ENCODE measurements at places on chromosomes 2 and 18.

- no peak for DNase-seq
Measured at GRCh38 chr2:228987441-228988155, 283.5 kb downstream of the PID1 start.

DNA sequence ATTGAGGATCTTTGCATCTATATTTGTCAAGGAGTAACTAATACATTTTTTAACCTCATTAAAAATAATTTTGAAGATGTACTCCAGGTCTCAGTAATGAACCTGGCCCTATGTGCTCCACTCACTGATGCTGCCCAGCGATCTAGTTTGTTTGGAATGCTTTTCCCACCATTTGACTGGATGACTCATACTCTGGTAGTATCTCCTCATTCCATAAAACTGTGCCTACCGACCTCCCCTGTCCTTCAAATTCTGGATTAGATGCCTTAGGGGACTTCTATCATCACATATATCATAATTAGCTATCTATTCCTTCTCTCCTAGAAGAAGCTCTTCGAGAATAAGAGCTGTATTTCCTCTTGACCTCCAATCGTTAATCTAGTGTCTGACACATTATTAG lies 83.8 kb downstream of the FAM117B start:
- DNase-seq, result no peak

GRCh38 chr2:214807653-214808052 lies 1.8 kb downstream of the BARD1 start:
- no peak for DNase-seq

DNA sequence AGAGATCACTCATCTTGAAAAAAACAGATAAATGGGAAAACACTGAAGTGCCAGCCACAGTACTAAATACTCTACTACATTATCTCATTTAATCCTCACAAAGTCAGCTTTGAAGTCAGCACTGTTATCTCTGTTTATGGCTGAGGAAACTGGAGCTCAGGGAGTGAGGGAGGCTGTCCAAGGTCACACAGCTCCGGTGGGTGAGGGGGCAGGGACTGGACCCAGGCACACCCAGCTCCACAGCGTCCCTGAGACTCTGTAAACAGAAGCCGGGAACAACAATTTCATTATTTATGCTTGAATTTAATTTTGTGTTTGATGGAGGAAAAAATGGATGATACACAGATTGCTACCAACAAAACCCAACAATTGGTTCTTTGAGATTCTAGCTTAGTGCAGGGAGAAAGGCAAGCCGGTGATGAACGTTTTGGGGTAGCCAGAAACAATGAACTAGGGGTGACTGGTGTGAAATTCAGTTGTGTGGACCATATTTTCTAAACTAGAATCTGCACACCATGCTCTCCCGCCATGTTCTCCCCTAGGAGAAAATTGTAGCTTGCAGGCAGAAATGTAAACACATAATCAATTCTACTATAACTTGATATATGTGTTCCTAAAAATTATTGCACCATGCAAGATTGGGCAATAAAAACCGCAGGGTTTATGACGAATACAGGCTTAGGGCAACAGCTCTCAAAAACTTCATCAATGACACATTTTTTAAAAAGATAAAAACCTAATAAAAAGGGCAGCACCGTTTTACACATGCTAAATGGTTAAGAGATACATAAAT lies at the start of gene GREB1:
Gene GREB1, plus strand, starts transcription at position 768 of the 793 bp plus-strand sequence. CDS start 22,570 bp downstream, outside the sequence.
- no peak for DNase-seq

DNA sequence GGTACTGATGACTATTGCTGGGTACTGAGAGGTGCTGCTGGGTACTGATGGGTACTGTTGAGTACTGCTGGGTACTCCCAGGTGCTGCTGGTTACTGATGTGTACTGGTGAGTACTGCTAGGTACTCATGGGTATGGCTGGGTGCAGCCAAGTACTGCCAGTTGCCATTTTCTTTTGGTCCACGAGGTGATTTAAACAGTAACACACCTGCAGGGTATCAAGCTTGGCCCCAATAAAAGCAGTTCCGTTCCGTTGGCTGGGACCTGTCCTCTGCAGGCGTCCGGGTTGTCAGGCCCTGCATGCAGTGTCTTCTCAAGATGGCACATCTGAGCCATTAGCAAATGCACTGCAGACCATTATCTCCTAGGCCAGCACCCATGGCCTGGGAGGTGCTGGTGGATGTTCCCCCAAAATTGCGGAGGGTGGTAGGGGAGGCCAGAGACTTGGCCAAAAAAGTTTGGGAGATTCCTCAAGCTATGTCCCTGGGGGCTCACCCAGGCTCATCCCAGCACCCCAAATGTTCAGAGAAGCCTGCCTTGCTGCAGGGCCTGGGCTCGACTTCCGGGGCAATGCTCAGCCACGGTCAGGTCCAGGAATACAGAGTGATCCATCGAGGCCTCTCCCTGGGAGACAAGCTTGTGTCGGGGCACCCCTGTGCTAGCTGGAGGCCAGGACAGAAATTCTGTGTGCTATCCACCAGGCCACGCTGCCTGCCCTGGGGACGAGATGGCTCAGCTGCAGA lies 165.2 kb downstream of the TWIST2 start:
- no peak for DNase-seq

DNA sequence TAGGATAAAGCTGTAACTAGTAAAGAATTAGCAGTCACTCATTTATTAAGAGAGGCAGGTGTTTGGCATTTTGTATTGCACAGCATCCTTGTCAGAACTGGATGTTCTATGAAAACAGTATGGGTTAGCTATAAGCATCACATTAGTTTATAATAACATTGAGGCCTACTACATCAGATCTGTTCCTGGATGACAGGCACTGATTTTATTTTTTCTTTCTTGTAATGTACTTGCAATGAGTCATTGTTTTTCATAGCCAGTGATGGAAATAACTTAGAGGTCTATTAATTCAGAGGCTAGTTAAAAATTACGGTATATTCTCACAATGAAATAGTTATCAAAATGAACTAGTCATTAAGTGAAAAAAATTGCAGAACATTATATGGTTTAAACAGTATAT lies 13.0 kb upstream of the RMDN2 start:
- no peak for DNase-seq

GRCh38 chr2:240136671-240137292 lies 677 bp upstream of the COPS9 start:
- peak; percentile 18 for DNase-seq

DNA sequence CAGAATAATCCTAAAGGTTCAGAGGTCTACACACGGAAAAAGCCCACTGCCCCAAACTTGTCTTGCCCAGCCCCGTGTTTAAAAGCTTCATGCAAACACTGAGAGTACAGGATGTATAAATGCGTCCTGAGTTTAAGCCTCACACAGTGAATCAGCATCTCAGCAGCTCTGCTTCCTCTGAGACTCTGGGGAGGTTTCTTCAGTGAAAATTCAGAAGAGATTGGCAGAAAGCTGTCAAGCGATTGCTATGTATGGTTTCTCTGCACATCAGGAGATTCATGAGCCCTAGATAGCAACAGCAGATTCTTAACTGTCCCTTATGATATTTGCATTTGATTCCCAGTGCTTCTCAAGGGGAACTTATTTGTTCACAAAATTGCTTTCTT lies 27.1 kb downstream of the CRACDL start:
- DNase-seq, result no peak
